ENCODE measurements at places on chromosomes 6 and 20.

DNA sequence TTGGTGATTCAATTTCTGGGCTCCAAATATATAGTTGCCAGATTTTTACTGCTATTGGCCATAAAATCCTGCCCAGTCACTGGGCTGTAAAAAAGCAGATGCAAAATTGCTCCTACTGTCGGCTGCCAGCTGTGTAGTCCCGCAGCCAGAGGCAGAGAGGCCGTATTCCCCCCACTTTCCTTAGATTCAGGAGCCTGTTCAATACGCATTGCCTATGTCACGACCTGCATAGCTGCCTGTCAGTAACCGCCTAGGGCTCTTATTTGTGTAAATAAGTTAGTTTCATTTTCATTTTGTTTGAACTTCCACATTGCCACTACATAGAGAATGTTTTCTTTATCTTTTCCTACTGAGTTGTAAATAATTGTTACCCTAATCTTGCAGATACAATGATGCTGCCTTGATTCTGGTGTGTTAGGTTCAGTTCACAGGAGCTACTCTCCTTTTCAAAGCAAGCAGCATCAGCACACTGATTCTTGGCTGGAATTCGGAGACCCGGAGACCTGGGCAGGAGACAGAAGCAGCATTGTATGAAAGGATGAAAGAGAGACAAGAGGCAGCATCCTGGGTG lies 46.0 kb upstream of the UST start:
- DNase-seq = no peak

DNA sequence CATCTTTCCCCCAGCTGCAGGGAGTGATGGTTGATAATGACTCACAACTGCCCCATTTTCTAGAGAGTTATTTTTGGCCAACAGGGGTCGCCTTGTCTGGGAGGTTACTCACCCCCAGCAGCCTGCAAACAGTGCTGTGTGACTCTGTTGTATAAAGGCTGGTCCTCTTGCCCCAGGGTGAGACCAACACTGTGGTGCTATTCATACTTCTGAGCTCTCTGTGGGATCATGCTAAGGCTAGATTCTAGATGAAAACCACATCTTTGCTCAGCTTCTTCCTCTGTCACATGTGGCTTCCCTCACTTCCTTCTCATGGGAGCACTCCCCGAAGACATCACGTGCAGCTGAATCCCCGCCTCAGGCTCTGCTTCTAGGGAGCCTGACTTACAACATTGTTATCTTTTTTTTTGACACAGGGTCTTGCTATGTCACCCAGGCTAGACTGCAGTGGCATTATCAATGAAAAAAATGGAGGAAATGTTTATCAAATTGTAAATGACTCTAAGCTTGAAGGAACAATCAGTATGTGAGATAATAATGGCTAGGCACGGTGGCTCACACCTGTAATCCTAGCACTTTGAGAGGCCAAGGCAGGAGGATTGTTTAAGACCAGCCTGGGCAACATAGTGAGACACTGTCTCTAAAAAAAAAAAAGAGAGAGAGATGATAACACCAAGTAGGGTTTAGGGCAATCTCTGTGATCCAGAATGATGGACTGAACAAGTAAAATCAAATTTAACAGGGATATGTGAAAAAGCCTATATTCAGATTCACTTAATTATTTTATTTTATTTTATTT lies 55.7 kb upstream of the SLC23A2 start:
- DNase-seq = peak; percentile 38

GRCh38 chr20:53941680-53942471 lies 128.5 kb downstream of the BCAS1 start:
- no peak for DNase-seq

- peak; percentile 27 for DNase-seq
Measured at GRCh38 chr6:100116411-100117194, 122.6 kb upstream of the MCHR2 start.

DNA sequence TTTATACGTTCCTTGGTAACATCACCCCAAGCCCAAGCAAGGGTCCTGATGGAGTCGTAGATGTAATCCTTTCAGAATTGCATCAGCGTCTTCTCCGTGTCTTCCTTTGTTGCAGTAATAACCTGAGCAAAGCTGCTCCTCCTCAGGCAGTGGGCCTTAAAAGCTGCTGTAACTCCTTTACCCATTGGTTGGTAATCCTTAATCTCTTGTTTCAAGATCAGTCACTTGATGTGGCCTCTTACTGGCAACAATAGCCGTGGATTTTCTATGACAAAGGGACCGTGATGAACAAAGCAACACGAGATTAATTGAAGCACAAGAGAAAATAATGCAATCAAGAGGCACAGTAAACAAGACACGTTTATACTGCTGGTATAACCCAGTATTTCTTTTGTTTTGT lies 44.6 kb downstream of the ALDH5A1 start:
- DNase-seq = no peak

DNA sequence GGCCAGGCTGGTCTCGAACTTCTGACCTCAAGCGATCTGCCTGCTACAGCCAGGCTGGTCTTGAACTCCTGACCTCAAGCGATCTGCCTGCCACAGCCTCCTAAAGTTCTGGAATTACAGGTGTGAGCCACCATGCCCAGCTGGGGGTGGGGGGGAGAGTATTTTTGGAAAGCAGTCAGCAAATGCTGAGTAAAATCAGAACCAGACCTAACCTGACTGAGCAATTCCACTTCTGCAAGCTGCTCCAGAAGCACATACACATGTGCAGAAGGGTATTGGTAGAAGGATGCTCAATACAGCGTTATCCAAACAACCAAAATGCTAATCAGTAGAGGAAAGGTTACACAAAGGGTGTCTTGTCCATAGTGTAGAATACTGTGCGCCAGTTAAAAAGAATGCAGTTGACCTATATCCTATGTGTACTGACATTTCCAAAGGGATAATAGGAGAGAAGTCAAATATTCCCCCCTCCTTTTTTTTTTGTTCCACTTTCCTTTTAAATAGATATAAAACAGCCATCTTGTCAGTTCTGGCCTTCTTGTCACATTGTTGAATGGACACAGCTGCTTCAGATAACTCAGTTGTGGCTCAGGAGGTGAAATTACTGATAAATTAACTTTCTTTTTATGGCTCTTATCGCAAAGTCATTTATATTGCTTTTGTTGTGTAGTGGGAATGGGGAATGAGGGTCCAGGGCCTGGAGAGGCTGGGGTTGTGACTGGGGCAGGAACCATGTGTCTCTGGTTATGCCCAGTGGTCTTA lies 74.6 kb downstream of the DTD1 start:
- no peak for DNase-seq

GRCh38 chr6:110537208-110538123 lies 61.1 kb upstream of the SLC22A16 start:
- peak; percentile 32 for DNase-seq

- DNase-seq = peak; percentile 5
Measured at GRCh38 chr20:32967961-32968457, 36.2 kb downstream of the SUN5 start.

DNA sequence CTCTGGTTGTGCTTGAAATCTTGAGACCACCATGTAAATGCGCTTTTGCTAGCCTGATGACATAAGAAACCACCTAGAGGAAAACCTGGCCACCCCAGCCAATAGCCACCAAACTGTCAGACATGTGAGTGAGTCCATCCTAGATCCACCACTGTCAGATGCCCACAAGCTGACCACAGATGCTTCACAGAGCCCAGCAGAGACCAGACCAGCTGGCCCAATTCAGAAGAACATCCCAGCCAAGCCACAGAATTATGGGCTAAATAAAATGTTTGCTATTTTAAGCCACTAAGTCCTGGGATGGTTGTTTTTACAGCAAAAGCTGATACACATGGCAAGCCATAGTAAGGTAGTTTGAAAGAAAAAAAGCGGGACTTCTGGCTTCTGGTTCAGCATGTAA lies 425.3 kb downstream of the KIF16B start:
- no peak for DNase-seq

- no peak for DNase-seq
Measured at GRCh38 chr6:79117752-79118151, 39.7 kb upstream of the PHIP start.
